Neural progenitor cell (in vitro differentiated cells): ENCODE measurements at places on chromosomes 11 and 22. TPM values are rescaled to one million over a fixed set of nuclear protein-coding genes. Genes with fewer than 3 reads are reported as not detected.
A peak's percentile ranks its signal among the peaks of the same experiment; 100 is the strongest.

DNA sequence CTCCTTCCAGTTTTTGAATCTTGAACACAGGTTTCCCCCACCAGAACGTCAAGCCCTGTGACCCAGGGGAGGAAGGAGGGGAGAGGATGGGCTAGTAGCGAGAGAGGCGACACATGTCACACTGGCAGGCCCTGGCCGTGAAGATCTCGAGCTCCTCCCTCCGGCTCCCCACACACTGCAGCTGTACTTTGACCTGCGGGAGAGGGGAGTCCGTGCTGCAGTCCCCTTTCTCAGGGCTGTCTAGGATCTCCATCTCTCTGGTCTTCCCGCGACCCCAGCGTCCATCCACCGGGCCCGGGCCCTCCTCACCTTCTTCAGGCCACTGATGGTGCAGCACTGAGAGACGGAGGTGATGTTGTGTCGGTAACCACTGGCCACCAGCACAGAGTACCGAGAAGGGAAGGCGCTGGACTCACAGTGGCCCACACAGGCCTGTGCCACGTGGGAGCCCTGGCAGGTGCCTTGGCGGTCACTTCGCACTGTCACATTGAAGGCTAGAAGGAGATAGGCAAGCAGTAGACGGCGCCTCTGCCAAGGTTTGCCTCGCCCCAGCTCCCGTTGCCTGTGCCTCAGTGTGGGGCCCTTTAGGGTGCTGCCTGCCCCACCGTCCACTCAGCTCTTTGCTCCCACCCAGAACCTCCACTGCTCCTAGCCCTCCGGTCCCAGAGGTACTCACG, 873 bp downstream of the GPHA2 start:
- DNase-seq: no peak

- no peak for DNase-seq
These were observed 139.4 kb downstream of the SHANK2 start for GRCh38 chr11:71112990-71113389.

DNA sequence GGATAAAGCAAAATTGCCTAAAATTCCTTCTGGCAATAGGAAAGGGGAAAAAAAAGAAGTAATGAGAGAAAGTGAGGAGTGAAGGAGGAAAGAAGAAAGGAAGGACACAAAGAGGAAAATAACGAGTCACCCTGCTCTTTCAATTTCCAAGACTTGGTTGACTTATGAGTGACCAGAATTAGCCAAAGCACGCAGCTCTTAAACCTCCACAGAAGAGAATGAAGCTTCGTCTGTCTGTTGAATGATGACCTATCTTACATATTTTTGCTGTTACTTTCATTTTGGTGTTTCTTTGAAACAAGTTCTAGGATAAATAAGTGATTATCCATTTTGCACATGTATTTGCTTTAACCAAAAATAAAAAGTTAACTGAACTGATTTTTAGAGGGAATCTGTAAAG, 728 bp downstream of the MMP27 start:
- no peak for DNase-seq

HORMAD2 gene
- not detected in 2 replicates for total RNA-seq

DNA sequence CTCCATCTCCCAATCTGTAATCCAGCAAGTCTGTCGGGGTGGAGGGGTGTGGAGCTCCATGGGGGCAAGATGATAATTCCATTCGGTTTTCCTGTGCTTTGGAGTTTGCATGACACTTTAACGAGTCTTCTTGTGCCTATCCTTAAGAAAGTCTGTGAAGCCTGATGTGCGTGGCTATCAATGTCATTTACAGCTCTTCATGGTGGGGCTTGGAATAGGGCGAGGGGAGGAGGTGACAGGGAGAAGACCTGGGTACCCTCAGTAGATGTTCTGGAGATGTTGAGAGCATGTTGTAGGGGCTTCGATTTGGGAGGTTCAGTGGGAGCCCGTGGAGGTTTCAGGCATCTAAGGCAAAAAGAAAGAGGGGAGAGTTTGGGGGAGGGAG, 579 bp upstream of the PHLDB1 start:
- no peak for DNase-seq

DNA sequence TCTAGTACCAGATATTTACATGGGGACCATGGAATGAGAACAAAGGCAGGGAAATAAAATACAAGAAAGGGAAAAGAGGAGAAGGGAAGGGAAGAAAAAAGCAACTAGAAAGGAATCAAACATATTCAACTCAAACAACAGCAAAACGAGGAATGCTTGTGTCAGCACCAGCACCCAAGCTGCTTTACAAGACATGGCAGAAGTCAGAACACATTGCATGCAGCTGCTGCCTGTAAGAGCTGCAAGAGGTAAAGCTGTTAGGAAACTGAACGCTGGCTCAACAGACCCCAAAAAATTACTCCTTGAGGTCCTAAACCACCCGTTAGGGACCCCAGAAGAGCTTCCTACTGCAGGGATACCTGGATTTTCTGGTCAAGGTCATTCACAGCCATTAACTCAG, 296.9 kb downstream of the OPCML start:
- DNase-seq: no peak

GRCh38 chr22:40588726-40589125, 47.8 kb downstream of the MRTFA start:
- no peak for DNase-seq

RNF215 gene
- 11.9 and 38.5 TPM in 2 replicates for total RNA-seq

DNA sequence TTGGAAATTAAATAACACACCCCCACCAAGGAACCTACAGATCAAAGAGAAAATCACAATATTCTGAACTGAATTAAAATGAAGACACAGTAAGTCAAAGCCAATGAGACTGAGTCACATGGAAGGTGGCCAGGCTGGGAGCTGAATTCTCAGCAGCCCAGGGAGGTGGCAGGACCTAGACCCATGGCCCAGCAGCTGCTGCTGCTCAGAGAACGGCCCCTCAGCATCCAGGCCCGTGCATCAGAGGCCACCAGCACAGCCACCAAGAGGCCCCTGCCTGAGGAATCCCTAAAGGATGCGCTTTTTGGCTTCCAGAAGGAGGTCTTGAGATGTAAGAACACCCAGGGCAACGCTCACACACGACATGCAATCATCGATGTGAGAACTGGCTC, 35.0 kb downstream of the TBX1 start:
- DNase-seq: no peak

GRCh38 chr22:42283278-42284201, 13.1 kb upstream of the TCF20 start:
- DNase-seq: peak; percentile 87
